Spinal cord (tissue), 10 donors: ENCODE measurements at places on chromosomes 7 and 10. TPM values are rescaled to one million over a fixed set of nuclear protein-coding genes. Genes with fewer than 3 reads are reported as not detected.

DNA sequence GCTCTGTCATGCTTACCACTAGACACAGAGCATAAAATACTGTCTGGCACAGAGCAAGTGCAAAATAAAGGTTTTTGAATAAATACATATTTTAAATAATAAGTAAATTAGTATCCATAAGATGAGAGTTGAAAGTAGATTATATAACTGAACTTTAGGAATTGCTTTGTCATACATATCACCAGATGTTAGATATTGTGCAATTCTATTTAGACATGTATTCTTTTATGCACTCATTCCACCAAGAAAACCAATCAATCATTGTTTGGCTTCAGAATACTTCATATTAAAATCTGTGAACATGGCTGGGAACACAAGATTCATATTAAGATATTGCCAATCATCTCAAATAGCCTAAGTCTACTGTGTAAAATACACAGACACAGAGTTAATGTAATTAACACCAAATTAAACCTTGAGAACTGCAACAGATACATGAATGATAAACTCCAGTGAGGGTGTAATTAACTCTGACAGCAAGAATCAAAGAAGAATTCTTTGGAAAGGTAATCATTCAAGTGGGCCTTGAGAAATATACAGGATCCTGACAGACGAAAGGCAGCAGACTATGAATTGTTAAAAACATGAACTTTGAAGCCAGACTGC lies 201.0 kb upstream of the PTN start:
- no peak for DNase-seq

DNA sequence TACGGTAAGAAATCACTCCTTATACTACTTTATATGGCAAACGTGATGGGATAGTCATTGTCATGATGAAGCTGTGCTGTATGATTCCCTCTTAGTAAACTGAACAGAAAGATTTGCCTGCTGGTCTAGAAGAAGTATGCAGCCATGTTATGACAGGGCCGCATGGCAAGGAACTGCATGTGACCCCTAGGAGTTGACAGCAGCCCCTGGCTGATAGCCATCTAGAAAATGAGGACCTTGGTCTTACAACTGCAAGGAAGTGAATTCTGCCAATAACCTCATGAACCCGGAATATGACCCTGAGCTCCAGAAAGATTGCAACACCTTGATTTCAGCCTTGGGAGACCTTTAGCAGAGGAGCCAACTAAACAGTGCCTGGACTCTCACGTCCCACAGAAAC lies 193.3 kb downstream of the SEMA3E start:
- no peak for DNase-seq

GRCh38 chr7:133887459-133887858 lies 239.7 kb upstream of the LRGUK start:
- DNase-seq = no peak

- DNase-seq = no peak
Observed at GRCh38 chr7:47345857-47346298, 236.0 kb downstream of the TNS3 start.

The ADAP1 gene
- polyA plus RNA-seq = 116 TPM

The CLIP2 gene
- 110 TPM for polyA plus RNA-seq

The ADAM22 gene
- 52.8 TPM for polyA plus RNA-seq

The LUC7L2 gene
- polyA plus RNA-seq = 89.7 TPM

The GIMAP7 gene
- polyA plus RNA-seq = 8.7 TPM

The ABLIM1 gene
- polyA plus RNA-seq = 103 TPM

The ACTL6B gene
- polyA plus RNA-seq = 89.8 TPM

The FAM237B gene
- 0.18 TPM for polyA plus RNA-seq

The RPS24 gene
- polyA plus RNA-seq = 1,860 TPM

The GPR158 gene
- 10.0 TPM for polyA plus RNA-seq
